ENCODE measurements at places on chromosomes 1 and 21. TPM values are rescaled to one million over a fixed set of nuclear protein-coding genes. Genes with fewer than 3 reads are reported as not detected.

The S100A1 gene
- polyA plus RNA-seq: 752 TPM

The LIN28A gene
- not detected for polyA plus RNA-seq

The LAMB3 gene
- polyA plus RNA-seq: 1.8 TPM

- no peaks in the 10 kb centered on the region for H3K36me3 ChIP-seq
- DNase-seq: no peak
- H3K27ac ChIP-seq: no peak overlapping the region
- no peaks in the 10 kb centered on the region for H3K4me1 ChIP-seq
These were observed 325.6 kb downstream of the RRAGC start for GRCh38 chr1:38533772-38534472.

- DNase-seq: no peak
- H3K27me3 ChIP-seq: no peaks in the 10 kb centered on the region
- no peaks in the 10 kb centered on the region for H3K36me3 ChIP-seq
- no peak overlapping the region for H3K4me3 ChIP-seq
These were observed 621.4 kb downstream of the KIF26B start for GRCh38 chr1:245776139-245776538.

The ZNF648 gene
- polyA plus RNA-seq: not detected

GRCh38 chr1:19315378-19316198 lies 3.5 kb downstream of the SLC66A1 start:
- peaks cover 23% of the 10 kb centered on the region for H3K36me3 ChIP-seq
- no peaks in the 10 kb centered on the region for H3K27me3 ChIP-seq
- no peak for DNase-seq
- peaks cover 17% of the 10 kb centered on the region for H3K4me1 ChIP-seq
- no peak overlapping the region for H3K27ac ChIP-seq

The MTARC1 gene
- 3.7 TPM for polyA plus RNA-seq

DNA sequence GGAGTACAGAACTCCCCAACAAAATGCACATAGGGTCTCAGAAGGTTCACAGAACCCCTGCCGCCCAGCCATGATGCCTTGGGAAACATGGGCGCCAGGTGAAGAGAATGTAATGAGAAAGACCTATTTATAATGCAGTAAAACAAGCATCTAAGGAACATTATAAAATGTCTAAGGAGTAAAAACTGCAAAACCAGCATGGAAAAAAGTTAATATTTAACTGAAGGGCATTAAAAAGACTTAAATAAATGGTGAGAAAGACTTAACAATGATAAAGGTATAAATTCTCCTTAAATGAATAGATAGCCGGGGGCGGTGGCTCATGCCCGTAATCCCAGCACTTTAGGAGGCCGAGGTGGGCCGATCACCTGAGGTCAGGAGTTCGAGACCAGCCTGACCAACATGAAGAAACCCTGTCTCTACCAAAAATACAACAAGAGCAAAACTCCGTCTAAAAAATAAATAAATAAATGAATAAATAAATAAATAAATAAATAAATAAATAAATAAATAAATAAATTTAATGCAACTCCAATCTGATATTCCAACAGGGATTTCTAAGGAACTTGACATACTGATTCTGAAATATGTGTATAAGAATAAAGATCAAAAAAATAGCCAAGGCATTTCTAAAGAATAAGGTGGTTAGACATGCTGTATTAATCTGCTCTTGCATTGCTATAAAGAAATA lies 27.3 kb upstream of the ACOT11 start:
- no peak overlapping the region for H3K27ac ChIP-seq
- no peak overlapping the region for H3K4me3 ChIP-seq
- no peaks in the 10 kb centered on the region for H3K36me3 ChIP-seq
- no peak for DNase-seq

GRCh38 chr1:236282425-236282716 lies 613 bp upstream of the ERO1B start:
- DNase-seq: no peak
- peak overlapping the region; percentile 69 for H3K27ac ChIP-seq
- peak overlapping the region; percentile 80 for H3K4me3 ChIP-seq
- no peaks in the 10 kb centered on the region for H3K4me1 ChIP-seq
- no peaks in the 10 kb centered on the region for H3K27me3 ChIP-seq

DNA sequence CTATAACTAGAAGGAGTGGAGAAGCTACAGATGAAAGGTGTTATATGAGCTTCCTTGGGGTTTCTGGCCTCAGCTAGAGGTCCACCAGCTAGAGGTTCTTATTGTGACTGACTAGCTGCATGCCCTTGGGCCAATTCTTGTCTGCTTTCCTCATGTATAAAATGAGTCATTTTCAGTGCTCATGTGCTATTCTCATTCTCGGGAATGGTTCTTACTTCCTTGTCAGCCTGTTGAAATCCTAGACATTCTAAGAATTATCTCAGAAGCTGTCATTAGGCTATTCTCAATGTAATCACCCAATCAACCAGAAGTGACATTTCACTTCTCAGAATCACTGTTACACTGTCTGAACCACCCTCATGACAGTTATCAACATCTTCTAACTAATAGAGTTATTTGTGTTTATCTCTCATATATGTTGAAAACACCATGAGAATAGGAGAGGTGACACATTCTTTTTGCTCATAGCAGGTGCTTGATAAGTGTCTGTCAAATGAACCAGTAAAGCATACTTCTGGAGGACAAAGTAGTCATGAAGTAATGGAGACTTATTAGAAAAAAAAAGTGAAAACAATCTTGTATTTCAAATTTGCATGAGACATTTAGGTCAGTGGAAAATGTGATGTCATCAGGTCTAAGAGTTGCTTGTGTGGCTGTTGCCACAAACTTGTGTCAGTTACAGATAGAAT lies 122.8 kb upstream of the IVNS1ABP start:
- no peaks in the 10 kb centered on the region for H3K36me3 ChIP-seq
- H3K27me3 ChIP-seq: no peaks in the 10 kb centered on the region
- no peak overlapping the region for H3K4me3 ChIP-seq
- peaks cover 4% of the 10 kb centered on the region for H3K4me1 ChIP-seq
- DNase-seq: no peak

DNA sequence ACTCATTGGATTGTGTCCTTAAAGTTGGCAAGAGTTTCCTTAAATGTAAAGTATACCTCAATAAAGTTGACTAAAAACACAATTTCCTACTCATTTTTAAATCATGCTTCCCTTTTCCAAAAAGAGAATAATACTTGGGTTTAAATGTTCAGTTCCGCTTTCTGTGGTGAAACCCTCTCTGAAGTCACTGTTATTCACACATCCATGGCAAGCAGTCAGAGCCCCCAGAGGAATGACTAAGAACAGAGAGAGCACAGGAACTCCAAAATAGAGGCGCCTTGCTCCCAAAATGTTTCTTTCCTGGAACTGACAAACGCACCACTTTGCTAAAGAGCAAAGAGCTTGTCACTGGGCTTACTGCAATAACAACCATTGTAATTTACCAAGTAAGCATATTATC lies 142.5 kb downstream of the TIAM1 start:
- H3K4me1 ChIP-seq: no peaks in the 10 kb centered on the region
- H3K27me3 ChIP-seq: no peaks in the 10 kb centered on the region
- H3K36me3 ChIP-seq: no peaks in the 10 kb centered on the region
- H3K4me3 ChIP-seq: no peak overlapping the region

GRCh38 chr1:53315456-53316423 lies 12.1 kb downstream of the LRP8 start:
- H3K4me3 ChIP-seq: no peak overlapping the region
- no peaks in the 10 kb centered on the region for H3K36me3 ChIP-seq
- no peak overlapping the region for H3K27ac ChIP-seq
- no peaks in the 10 kb centered on the region for H3K27me3 ChIP-seq
- no peaks in the 10 kb centered on the region for H3K4me1 ChIP-seq

GRCh38 chr21:45154511-45155508 lies 80.4 kb downstream of the ADARB1 start:
- H3K4me1 ChIP-seq: peaks cover 33% of the 10 kb centered on the region
- H3K4me3 ChIP-seq: no peak overlapping the region
- H3K36me3 ChIP-seq: peaks cover 3% of the 10 kb centered on the region
- no peaks in the 10 kb centered on the region for H3K27me3 ChIP-seq
- no peak for DNase-seq

GRCh38 chr1:198549866-198550265 lies 9.4 kb upstream of the ATP6V1G3 start:
- no peak for DNase-seq
- H3K4me1 ChIP-seq: no peaks in the 10 kb centered on the region
- H3K4me3 ChIP-seq: no peak overlapping the region
- H3K36me3 ChIP-seq: no peaks in the 10 kb centered on the region

The KRTAP20-2 gene
- polyA plus RNA-seq: not detected

The PCBP3 gene
- 1.9 TPM for polyA plus RNA-seq

GRCh38 chr1:186099336-186100104 lies 275.5 kb downstream of the TPR start:
- H3K27ac ChIP-seq: no peak overlapping the region
- no peak for DNase-seq
- no peaks in the 10 kb centered on the region for H3K4me1 ChIP-seq
- no peaks in the 10 kb centered on the region for H3K36me3 ChIP-seq
- no peak overlapping the region for H3K4me3 ChIP-seq

The TSNAX gene
- polyA plus RNA-seq: 9.7 TPM

The NENF gene
- 170 TPM for polyA plus RNA-seq

- no peak for DNase-seq
- H3K4me3 ChIP-seq: no peak overlapping the region
- H3K27ac ChIP-seq: no peak overlapping the region
- H3K36me3 ChIP-seq: no peaks in the 10 kb centered on the region
- no peaks in the 10 kb centered on the region for H3K4me1 ChIP-seq
These were observed 108.0 kb upstream of the ZBTB40 start for GRCh38 chr1:22343456-22344328.

- H3K36me3 ChIP-seq: no peaks in the 10 kb centered on the region
- no peaks in the 10 kb centered on the region for H3K4me1 ChIP-seq
- H3K4me3 ChIP-seq: no peak overlapping the region
- H3K27ac ChIP-seq: no peak overlapping the region
- no peak for DNase-seq
These were observed 20.6 kb downstream of the CD101 start for GRCh38 chr1:117022114-117022513.

DNA sequence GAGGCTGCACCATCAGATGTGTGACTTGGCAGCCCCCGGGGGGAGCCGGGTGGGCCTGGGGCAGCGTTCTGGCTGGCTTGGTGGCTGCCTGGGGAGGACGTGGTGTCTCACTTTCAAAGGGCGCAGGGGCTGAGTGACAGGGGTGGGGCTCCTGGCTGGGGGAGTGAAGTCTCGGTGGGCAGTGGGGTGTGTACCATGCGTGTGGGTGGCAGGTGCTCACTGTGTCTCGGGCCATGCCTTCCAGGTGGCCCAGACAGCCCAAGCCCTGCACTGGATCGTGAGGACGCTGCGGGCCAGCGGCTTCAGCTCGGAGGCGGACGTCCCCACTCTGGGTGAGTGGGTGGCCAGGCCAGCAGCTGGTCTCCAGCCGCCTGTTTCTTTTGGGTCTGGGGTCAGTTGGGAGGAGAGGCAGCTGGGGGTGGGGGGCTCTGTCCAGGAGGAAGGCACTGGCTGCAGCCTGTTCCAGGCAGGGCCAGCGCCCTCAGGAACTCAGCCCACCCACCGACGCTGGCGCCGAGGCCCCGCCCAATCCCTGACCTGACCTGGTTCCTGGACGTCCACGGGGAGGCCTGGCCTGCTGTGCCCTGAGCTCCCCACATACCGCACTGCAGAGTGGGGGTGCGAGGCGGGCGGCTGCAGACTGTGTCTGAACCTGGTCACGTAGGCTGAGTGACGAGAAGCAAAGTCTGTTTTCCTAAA lies 30.6 kb upstream of the LRRC3 start:
- H3K27me3 ChIP-seq: no peaks in the 10 kb centered on the region
- no peaks in the 10 kb centered on the region for H3K4me1 ChIP-seq
- DNase-seq: peak; percentile 44
- no peak overlapping the region for H3K27ac ChIP-seq
- no peaks in the 10 kb centered on the region for H3K36me3 ChIP-seq

The PLPPR5 gene
- not detected for polyA plus RNA-seq

The BSND gene
- polyA plus RNA-seq: not detected

The COP1 gene
- polyA plus RNA-seq: 31.7 TPM

- H3K27ac ChIP-seq: no peak overlapping the region
- H3K36me3 ChIP-seq: no peaks in the 10 kb centered on the region
- H3K4me1 ChIP-seq: no peaks in the 10 kb centered on the region
- H3K4me3 ChIP-seq: no peak overlapping the region
These were observed 9.9 kb upstream of the DNTTIP2 start for GRCh38 chr1:93888900-93889299.

DNA sequence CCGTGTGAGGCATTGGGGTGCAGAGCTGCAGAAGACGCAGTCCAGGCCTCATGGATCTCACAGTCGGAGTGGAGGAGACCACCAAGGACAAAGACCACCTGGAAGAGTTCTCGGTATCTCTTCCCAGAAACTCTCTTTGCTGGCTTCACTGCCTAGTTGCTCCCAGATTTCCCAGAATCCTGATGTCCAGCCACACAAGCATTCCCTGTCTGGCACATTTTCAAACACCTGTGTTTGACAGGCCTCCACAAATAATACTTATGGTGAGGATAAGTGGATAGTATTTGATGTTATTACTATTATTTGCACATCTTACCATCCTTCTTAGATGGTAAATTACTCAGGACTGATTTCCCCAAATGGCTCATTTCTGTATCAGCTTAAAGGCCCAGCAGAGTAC lies 27.7 kb upstream of the KANK4 start:
- H3K27ac ChIP-seq: no peak overlapping the region
- H3K36me3 ChIP-seq: no peaks in the 10 kb centered on the region
- H3K4me3 ChIP-seq: no peak overlapping the region
- no peaks in the 10 kb centered on the region for H3K27me3 ChIP-seq

The SHE gene
- 10.1 TPM for polyA plus RNA-seq

The CFAP57 gene
- 0.12 TPM for polyA plus RNA-seq

DNA sequence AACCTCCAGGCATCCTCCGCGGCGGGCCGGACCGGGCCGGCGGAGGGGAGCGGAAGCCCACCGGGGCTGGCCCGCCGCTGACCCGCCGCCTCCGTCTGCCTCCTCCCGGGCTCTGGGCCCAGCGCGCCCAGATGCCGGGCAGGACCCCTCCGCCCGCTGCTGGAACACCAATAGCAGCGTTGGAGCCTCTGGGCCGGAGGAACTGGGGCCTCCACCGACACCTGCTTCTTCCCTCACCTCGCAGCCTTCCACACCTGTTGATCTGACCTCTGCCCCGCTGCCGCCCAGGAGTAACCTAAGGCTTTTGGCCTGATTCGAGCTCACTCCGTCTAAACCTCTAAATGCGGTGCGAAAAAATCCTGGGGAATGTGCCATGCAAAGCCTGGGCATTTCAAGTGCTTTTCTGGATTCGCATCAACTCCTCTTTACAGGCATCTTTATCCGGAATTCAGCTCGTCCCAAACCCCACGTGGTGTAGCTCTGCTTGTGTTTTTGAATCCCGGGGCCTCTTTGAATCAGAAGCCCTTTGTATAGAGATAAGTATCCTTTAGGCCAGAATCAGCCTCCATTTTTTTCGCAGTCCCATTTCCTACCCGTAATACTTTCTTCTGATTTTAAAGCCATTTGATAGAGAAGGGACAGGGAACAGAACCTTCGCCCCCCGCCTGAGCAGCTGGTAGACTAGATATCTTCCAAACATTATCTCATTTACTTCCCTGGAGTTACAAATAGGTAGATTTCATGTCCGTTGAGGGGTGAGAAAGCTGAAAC lies 680 bp upstream of the CNN3 start:
- peak overlapping the region; percentile 96 for H3K27ac ChIP-seq
- no peaks in the 10 kb centered on the region for H3K27me3 ChIP-seq
- DNase-seq: no peak
- peaks cover 52% of the 10 kb centered on the region for H3K4me1 ChIP-seq
- peak overlapping the region; percentile 95 for H3K4me3 ChIP-seq

Data from heart left ventricle (tissue), 16 donors.